Chondrocyte (in vitro differentiated cells): ENCODE measurements at places on chromosomes 3 and 15. TPM values are rescaled to one million over a fixed set of nuclear protein-coding genes. Genes with fewer than 3 reads are reported as not detected.
A peak's percentile ranks its signal among the peaks of the same experiment; 100 is the strongest.

- no peaks in the 10 kb centered on the region for H3K4me1 ChIP-seq
- peaks cover 30% of the 10 kb centered on the region for H3K27me3 ChIP-seq
- no peak overlapping the region for H3K4me3 ChIP-seq
- peak; percentile 79 for DNase-seq
- H3K27ac ChIP-seq: no peak overlapping the region
Observed at GRCh38 chr3:13210221-13210975, 137.2 kb upstream of the IQSEC1 start.

Gene CATSPER2
- 1.6 to 3.6 TPM (median 3.1 TPM) in 3 replicates for total RNA-seq

GRCh38 chr3:127598841-127599570 is 795 bp downstream of the MCM2 start:
- H3K4me3 ChIP-seq: peak overlapping the region; percentile 94
- DNase-seq: no peak
- no peaks in the 10 kb centered on the region for H3K36me3 ChIP-seq
- H3K27me3 ChIP-seq: no peaks in the 10 kb centered on the region

GRCh38 chr15:60137711-60138396 is 133.7 kb downstream of the FOXB1 start:
- DNase-seq: no peak
- no peak overlapping the region for H3K4me3 ChIP-seq
- H3K27me3 ChIP-seq: peaks cover 35% of the 10 kb centered on the region
- H3K4me1 ChIP-seq: no peaks in the 10 kb centered on the region

Gene RLBP1
- not detected in 3 replicates for total RNA-seq

Gene GPR149
- total RNA-seq: not detected in 3 replicates

Gene INKA1
- total RNA-seq: 4.1 to 7.9 TPM (median 7.9 TPM) in 3 replicates

Gene APBA2
- total RNA-seq: 26.4 to 30.4 TPM (median 28.7 TPM) in 3 replicates

DNA sequence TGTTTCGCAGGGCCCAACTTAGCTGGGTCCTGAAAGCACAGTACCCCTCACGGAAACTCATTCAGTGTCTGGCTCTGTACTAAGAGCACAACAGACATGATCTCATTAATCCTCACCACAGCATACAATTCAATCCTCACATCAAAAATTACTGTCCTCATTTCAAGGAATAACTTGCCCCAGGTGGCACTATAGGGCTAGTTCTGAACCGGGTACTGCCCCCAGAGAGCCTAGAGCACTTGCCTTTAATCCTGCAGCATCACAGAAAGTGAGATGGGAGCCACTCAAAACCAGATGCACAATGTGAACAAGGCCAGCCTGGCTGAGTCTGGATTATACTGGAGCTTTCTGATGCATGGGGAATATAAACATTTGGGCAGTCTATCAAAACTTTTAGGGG is 122.6 kb downstream of the OSBPL10 start:
- DNase-seq: no peak
- no peak overlapping the region for H3K4me3 ChIP-seq
- H3K4me1 ChIP-seq: peaks cover 7% of the 10 kb centered on the region
- H3K27me3 ChIP-seq: no peaks in the 10 kb centered on the region
- H3K27ac ChIP-seq: no peak overlapping the region

Gene UROC1
- total RNA-seq: 0.15 TPM in 1 of 3 replicates, not detected in the others

GRCh38 chr3:45555086-45555591 is 39.4 kb upstream of the LIMD1 start:
- H3K4me3 ChIP-seq: no peak overlapping the region
- no peaks in the 10 kb centered on the region for H3K36me3 ChIP-seq
- no peaks in the 10 kb centered on the region for H3K27me3 ChIP-seq
- peaks cover 54% of the 10 kb centered on the region for H3K4me1 ChIP-seq
- peak; percentile 56 for DNase-seq

Gene LMCD1
- 260 to 268 TPM (median 263 TPM) in 3 replicates for total RNA-seq

- H3K4me1 ChIP-seq: no peaks in the 10 kb centered on the region
- H3K4me3 ChIP-seq: no peak overlapping the region
- H3K27ac ChIP-seq: no peak overlapping the region
- H3K36me3 ChIP-seq: no peaks in the 10 kb centered on the region
Observed at GRCh38 chr3:72627271-72627670, 221.0 kb downstream of the SHQ1 start.

Gene RAB27A
- total RNA-seq: 16.8 to 18.3 TPM (median 17.5 TPM) in 3 replicates

- no peak for DNase-seq
- H3K27ac ChIP-seq: no peak overlapping the region
- peaks cover 11% of the 10 kb centered on the region for H3K36me3 ChIP-seq
- peaks cover 10% of the 10 kb centered on the region for H3K4me1 ChIP-seq
- H3K4me3 ChIP-seq: no peak overlapping the region
- H3K27me3 ChIP-seq: no peaks in the 10 kb centered on the region
Observed at GRCh38 chr3:179599531-179599930, 4.9 kb downstream of the MRPL47 start.

GRCh38 chr15:36831125-36831903 is 251.9 kb downstream of the CDIN1 start:
- no peaks in the 10 kb centered on the region for H3K27me3 ChIP-seq
- H3K4me1 ChIP-seq: peaks cover 13% of the 10 kb centered on the region
- peak overlapping the region; percentile 12 for H3K27ac ChIP-seq
- no peaks in the 10 kb centered on the region for H3K36me3 ChIP-seq

GRCh38 chr3:64454768-64455167 is 229.5 kb upstream of the PRICKLE2 start:
- H3K4me3 ChIP-seq: no peak overlapping the region
- no peak overlapping the region for H3K27ac ChIP-seq
- no peaks in the 10 kb centered on the region for H3K36me3 ChIP-seq
- no peak for DNase-seq
- no peaks in the 10 kb centered on the region for H3K27me3 ChIP-seq

DNA sequence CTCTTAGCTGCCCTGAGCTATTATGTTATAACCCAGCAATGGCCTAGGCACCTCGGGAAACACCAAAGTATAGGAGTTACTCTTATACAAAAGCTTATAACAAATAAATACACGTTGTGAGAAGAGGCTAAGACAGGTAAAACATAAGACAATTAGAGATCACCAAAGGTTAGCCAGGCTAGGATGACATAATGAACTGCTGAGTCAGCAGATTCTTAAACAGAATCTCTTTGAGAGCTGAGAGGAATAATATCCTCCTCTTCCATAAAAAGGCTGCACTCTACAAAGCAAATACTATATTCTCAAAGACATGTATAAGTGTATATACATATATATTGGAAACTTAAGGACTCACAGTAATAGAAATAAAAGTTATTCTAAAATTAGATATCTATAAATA is 37.2 kb downstream of the GOLIM4 start:
- H3K27me3 ChIP-seq: no peaks in the 10 kb centered on the region
- no peak overlapping the region for H3K27ac ChIP-seq
- peaks cover 13% of the 10 kb centered on the region for H3K4me1 ChIP-seq
- no peaks in the 10 kb centered on the region for H3K36me3 ChIP-seq
- DNase-seq: no peak

DNA sequence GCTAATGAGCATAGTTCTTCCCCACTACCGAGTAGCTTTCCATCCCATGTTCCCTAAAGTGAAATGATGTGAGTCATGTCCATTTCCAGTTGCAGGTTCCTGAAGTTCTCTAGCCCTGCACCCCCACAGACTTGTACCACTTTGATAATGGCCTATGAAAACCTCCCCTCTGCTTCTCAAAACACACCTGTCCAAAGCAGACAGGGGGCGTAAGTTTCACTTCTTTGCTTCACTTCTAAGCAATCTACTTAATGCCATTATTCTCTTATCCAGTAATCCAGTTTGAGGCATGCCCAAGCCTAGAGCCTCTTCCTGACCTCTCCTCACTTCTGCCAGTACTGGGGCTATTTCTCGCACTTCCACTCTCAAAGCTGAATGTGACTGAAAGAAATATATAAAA is 305.1 kb downstream of the IGSF11 start:
- peaks cover 14% of the 10 kb centered on the region for H3K27me3 ChIP-seq
- no peak overlapping the region for H3K4me3 ChIP-seq
- no peaks in the 10 kb centered on the region for H3K4me1 ChIP-seq
- no peak overlapping the region for H3K27ac ChIP-seq
- DNase-seq: no peak

GRCh38 chr15:23912191-23912590 is 225.1 kb upstream of the NDN start:
- no peak overlapping the region for H3K4me3 ChIP-seq
- no peaks in the 10 kb centered on the region for H3K27me3 ChIP-seq
- no peaks in the 10 kb centered on the region for H3K36me3 ChIP-seq
- H3K27ac ChIP-seq: no peak overlapping the region
- no peaks in the 10 kb centered on the region for H3K4me1 ChIP-seq
- no peak for DNase-seq

DNA sequence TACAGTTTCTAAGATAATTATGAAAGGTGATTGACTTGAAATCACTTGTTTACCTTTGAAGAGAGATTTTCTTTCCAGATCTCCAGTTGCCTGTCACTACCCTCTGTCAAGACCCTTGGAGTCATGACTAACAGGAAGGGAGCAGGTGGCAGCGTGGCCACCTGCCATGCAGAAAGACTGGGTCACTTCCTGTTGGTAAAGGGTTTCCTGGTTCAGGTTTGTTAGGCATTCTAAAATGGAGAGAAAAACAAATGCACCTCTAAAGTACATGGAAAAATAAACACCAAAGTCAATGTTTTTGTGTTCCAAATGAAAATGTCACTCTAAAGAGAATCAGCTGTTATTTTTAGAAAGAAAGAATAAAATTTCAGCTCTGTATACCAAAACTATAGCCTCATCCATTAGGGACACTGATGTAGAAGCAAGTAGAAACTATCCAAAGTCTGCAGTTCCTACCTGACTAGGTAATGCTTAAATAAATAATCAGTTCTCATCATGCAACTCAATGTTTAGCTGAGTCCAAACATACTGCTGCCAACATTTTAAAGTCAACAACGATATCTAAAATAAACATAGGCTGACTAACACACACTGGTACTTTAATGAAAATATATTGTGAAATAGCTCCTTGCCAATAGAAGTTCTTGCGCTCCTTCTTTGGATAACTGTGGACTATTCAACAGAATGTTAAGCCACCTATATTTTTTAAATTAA is 23.9 kb upstream of the TM4SF1 start:
- H3K4me3 ChIP-seq: no peak overlapping the region

GRCh38 chr3:127170814-127171213 is 22.1 kb upstream of the PRR23E start:
- H3K27ac ChIP-seq: no peak overlapping the region
- peaks cover 9% of the 10 kb centered on the region for H3K4me1 ChIP-seq
- H3K4me3 ChIP-seq: no peak overlapping the region
- peaks cover 33% of the 10 kb centered on the region for H3K27me3 ChIP-seq

- peaks cover 72% of the 10 kb centered on the region for H3K4me1 ChIP-seq
- H3K36me3 ChIP-seq: peaks cover 1% of the 10 kb centered on the region
- no peak for DNase-seq
Observed at GRCh38 chr15:68492855-68493254, 60.9 kb upstream of the ITGA11 start.

DNA sequence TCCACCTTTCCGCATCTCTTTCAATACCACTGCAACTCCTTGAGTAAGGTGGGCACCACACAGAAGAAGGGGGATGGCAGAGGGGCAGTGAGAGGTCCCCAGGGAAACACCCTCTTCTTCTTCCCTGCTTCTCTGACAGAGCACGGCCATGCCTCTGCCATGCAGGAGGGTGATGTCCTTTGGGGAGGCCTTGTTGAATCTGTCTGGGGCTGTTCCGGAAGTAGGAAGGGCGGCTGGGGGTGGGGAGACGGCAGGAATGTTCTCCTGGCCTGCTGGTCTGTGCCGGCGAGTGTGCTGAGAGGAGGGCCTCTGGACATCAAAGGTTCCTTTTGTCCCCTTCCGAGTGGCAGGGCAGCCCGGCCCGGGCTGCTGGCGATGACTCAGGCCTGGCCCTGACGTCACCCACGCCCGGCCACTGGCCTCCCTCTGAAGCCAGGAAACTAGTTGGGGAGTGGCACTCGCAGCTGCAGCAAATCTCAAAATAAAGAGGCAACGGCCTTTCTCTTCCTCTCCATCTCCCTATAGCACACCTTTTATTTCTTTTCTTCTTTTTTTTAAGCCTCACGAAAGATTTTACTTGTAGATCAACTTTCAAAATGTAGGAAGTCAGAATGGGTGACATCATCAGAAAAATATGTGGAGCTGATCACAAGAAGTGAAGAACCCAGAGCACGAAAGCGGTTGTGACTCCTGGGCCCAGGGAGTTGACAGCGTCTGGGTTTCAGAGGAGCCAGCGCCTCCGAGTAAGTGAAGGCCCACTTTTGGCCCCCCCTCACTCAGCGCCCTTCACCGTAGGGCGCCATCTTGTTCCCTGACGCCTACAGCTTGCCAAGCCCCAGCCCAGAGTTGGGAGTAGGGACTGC is at the start of gene ZBTB38:
Gene ZBTB38 (plus strand): TSS at position 443 of the 863 bp plus-strand sequence. CDS start 73,885 bp downstream, outside the sequence.
- H3K27me3 ChIP-seq: no peaks in the 10 kb centered on the region
- peak; percentile 94 for DNase-seq
- peaks cover 7% of the 10 kb centered on the region for H3K36me3 ChIP-seq
- H3K27ac ChIP-seq: peak within 1 kb of the TSS; percentile 100
- H3K4me1 ChIP-seq: peaks cover 54% of the 10 kb centered on the region

- H3K36me3 ChIP-seq: no peaks in the 10 kb centered on the region
- no peak overlapping the region for H3K27ac ChIP-seq
- DNase-seq: no peak
- peaks cover 27% of the 10 kb centered on the region for H3K4me1 ChIP-seq
- no peak overlapping the region for H3K4me3 ChIP-seq
- peaks cover 7% of the 10 kb centered on the region for H3K27me3 ChIP-seq
Observed at GRCh38 chr15:80058044-80058443, 1.4 kb upstream of the ZFAND6 start.

GRCh38 chr3:169760479-169760878 is 4.4 kb downstream of the TERC start:
- H3K27ac ChIP-seq: no peak overlapping the region
- H3K27me3 ChIP-seq: no peaks in the 10 kb centered on the region
- peaks cover 18% of the 10 kb centered on the region for H3K4me1 ChIP-seq
- peaks cover 3% of the 10 kb centered on the region for H3K36me3 ChIP-seq

Gene GOLGA8O
- total RNA-seq: 2.5 to 5.1 TPM (median 2.8 TPM) in 3 replicates

GRCh38 chr15:88985547-88986393 is 72.6 kb upstream of the MFGE8 start:
- DNase-seq: no peak
- no peak overlapping the region for H3K27ac ChIP-seq
- peaks cover 45% of the 10 kb centered on the region for H3K4me1 ChIP-seq

DNA sequence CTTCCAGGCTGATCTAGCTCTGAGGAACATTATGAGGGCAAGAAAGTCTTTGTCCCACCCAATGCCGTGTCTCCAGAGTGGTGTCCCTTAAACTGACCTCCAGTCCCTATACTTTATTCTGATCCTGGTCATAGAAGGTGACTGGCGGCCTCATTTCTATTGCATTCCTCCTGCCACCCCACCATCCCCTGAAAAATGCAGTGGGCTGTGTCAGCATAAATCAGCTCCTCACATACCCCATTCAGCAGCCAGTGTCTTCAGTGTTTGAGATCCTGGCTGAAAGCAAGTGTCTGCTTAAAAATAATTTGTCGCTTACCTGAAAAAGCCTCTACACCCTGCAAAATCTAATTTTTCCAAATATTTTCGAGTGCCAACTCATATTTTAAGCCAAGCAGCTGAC is 346.1 kb downstream of the FEZF2 start:
- H3K36me3 ChIP-seq: peaks cover 2% of the 10 kb centered on the region
- no peak overlapping the region for H3K4me3 ChIP-seq
- no peaks in the 10 kb centered on the region for H3K27me3 ChIP-seq
- H3K4me1 ChIP-seq: no peaks in the 10 kb centered on the region
- DNase-seq: no peak
- no peak overlapping the region for H3K27ac ChIP-seq

Gene ZNF860
- 1.5 to 2.4 TPM (median 2.0 TPM) in 3 replicates for total RNA-seq

Gene GOLGA6L7
- total RNA-seq: not detected in 3 replicates

Gene CCDC14
- total RNA-seq: 23.9 to 34.5 TPM (median 25.4 TPM) in 3 replicates
